Pancreas (tissue), 10 donors: ENCODE measurements at places on chromosomes 12 and 14.
A peak's percentile ranks its signal among the peaks of the same experiment; 100 is the strongest.

DNA sequence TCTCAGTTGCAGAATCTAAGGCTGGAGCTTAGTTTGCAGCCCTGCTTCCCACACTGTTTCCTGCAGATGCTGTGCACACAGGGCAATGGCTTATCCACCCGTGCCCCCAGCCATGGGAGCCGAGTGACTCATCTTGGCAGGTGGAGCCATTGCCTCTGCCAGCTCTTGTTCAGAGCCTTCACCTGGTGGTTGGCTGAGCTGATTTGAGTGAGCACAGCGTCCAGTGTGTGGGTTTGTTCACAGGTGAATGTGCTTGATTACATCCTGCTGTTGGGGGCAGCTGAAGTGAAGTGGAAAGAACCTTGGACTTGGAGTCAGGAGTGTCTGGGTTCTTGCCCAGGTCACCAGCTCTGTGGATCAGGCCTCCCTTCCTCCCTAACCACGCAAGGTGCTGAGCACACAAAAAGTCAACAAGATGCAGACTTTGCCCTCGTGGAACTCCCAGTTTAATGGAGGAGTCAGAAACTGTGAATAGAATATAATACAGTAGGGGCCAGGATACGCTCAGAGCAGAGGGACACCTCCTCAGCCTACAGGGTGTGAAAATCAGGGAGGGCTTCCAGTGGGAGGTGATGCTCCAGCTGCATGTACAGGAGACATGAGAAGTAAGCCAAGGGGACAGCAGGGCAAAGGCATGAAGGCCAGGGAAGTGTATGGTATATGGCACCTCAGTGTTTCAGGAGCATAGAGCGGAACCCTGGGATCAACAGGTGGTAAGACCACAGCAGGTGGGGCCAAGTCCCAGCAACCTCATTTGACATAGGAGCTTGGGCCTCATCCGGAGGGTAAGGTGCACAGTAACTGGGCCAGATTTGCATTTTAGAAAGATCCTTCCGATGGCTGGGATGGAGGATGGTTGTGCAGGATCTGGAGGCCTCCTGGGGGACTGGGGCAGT lies 22.8 kb downstream of the JDP2 start:
- peak; percentile 97 for DNase-seq

- DNase-seq, result no peak
Measured at GRCh38 chr12:105588106-105588505, 257.6 kb downstream of the C12orf75 start.

DNA sequence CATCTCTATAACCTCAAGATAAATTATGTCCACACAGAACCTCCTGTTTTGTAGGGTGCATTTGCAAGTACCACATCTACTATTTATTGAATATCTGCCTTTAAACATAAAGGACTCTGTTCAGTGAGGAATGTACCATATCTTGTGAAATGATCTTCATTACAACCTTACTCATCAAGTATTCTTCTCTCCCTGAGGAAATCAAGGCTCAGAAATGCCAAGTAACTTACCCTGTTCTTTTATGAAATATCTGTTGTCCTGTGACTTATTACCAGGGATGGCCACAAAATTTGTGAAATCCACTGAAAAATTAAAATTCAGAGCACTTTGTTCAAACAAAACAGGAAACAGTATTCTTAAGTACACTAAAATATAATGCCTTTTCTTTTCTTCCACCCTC lies 366.7 kb downstream of the GALC start:
- DNase-seq, result no peak

GRCh38 chr12:14756334-14757143 lies 46.7 kb downstream of the WBP11 start:
- DNase-seq, result no peak

GRCh38 chr12:112930350-112930749 lies 7.9 kb upstream of the OAS3 start:
- DNase-seq, result no peak

- no peak for DNase-seq
Measured at GRCh38 chr12:92786045-92786444, 83.3 kb downstream of the PLEKHG7 start.

DNA sequence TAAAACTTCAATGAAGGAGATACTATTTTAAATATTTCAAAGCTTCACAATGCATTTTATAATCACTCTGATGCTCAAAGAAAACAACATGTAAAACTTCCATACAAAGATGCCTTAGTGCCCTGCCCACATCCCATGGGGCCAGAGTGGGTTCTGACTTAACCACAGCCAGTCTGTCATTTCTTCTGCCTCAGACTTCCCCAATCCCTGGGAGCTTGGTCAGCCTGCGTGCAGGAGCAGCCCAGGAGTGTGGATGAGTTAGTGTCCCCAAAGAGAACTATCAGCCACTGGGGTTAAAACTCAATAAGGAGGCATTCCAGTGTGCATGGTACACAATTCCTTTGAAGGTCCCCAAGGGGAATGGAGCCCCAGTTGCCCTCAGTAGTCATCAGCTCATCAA lies 100.3 kb downstream of the PTCSC3 start:
- DNase-seq, result no peak

GRCh38 chr12:52333321-52333720 lies 12.1 kb upstream of the KRT83 start:
- no peak for DNase-seq

GRCh38 chr12:12718381-12718759 lies 1.2 kb downstream of the CDKN1B start:
- DNase-seq, result no peak

- DNase-seq, result peak; percentile 99
Measured at GRCh38 chr12:120265473-120266179, at the start of gene PXN. Gene PXN, minus strand, starts transcription at chr12:120265730. Its CDS starts 101 bp downstream, at chr12:120265629.

GRCh38 chr14:57747036-57747435 lies 118.9 kb downstream of the SLC35F4 start:
- peak; percentile 50 for DNase-seq

GRCh38 chr12:30138483-30138882 lies 354.7 kb upstream of the TMTC1 start:
- DNase-seq, result no peak

GRCh38 chr14:91523972-91524371 lies 13.9 kb upstream of the PPP4R3A start:
- DNase-seq, result no peak

DNA sequence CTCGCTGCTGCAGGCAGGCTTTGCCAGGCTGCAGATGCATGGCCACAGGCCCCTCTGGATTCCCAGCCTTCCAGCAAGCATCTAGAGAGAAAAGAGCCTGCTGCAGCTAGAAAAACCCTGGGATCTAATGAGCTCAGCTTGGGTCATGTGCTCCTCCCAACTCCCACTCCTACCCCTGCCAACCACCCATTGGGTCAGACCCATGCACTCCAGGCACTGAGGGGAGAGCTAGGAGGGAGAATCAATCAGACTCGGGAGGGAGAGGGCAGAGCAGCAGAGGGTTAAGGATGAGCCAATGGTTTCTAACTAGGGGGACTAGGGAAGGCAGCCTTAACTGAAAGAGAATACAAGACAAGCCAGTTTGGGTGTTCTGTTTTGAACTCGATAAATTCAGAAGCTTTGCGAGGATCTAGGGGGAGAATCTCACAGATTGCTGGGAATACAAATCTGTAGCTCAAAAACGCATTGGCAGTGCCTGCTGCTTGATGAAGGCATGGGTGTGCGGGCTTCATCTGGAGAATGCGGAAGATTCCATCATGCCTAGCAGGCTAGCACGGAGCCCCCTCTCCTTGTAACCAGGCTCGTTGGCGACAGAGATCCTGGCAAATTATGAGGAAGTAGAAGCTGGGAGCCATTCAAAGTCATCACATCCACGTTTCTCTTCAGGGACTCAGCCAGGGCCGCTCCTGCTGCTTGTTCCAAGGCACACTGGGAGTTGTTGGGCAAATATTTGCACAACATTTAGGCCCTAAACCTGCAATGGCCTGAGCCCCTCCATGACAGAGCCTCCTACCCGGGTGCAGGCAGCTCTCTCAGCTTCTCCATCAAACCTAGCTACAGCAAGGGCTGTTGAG lies 56.4 kb downstream of the VCPKMT start:
- DNase-seq, result no peak

DNA sequence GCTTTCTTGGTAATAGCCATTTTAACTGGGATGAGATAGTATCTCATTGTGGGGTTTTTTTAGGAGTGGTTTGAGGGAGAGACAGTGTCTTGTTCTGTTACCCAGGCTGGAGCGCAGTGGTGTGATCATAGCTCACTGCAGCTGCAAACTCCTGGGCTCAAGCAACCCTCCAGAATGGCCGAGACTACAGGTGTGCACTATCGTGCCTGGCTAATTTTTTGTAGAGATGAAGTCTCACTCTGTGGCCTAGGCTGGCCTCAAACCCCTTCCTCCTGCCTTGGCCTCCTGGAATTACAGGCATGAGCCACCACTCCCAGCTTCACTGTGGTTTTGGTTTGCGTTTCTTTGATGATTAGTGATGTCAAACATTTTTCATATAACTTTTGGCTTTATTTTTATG lies 293.6 kb downstream of the ERC1 start:
- no peak for DNase-seq

- no peak for DNase-seq
Measured at GRCh38 chr12:3837049-3837448, 36.1 kb downstream of the PARP11 start.
